ENCODE measurements at places on chromosomes 4 and X. TPM values are rescaled to one million over a fixed set of nuclear protein-coding genes. Genes with fewer than 3 reads are reported as not detected.

The CD38 gene
- not detected for total RNA-seq

- no peaks in the 10 kb centered on the region for H3K4me1 ChIP-seq
- DNase-seq: no peak
- no peaks in the 10 kb centered on the region for H3K27me3 ChIP-seq
- no peaks in the 10 kb centered on the region for H3K36me3 ChIP-seq
- no peak overlapping the region for H3K4me3 ChIP-seq
Measured at GRCh38 chrX:54427837-54428424, 12.3 kb upstream of the TSR2 start.

DNA sequence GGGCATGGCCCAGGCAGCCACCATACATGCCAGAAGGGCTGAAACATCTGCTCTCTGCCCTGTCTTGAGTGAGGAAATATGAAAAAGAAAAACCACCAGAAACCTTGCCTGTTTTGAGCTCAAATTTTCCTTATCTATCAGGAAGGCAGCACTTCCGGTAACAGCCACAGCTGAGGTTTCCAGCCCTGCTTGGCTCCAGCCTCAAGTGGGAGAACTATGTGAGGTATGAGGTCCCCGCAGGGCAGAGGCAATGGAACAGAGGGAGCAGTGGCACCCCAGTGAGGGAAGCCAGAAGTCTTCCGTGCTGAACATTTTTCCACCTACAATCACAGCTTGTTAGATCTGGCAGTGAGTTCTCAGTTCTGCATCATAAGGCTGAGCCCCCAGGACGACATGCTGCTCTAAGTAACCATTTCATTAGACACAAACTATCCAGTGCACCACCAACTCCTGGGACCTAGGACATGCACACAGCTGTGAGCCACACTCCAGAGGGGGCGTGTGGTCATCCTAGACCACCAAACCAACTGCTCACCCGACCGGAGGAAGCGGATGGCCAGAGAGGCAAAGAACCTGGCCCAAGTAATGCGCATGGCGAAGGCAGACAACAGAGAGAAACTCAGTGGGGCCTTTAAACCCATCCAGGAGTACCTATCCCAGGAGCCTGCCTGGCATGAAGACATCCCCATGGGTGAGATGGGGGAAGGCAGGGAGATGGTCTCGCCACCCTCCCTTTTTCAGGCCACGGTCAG is 22.6 kb downstream of the WDR1 start:
- peaks cover 28% of the 10 kb centered on the region for H3K36me3 ChIP-seq
- no peak overlapping the region for H3K4me3 ChIP-seq
- DNase-seq: no peak
- H3K4me1 ChIP-seq: peaks cover 29% of the 10 kb centered on the region
- no peak overlapping the region for H3K27ac ChIP-seq
- H3K27me3 ChIP-seq: no peaks in the 10 kb centered on the region

GRCh38 chrX:960821-961220 is 251.6 kb downstream of the CRLF2 start:
- no peak overlapping the region for H3K4me3 ChIP-seq
- H3K36me3 ChIP-seq: no peaks in the 10 kb centered on the region
- no peak overlapping the region for H3K27ac ChIP-seq
- DNase-seq: no peak
- no peaks in the 10 kb centered on the region for H3K4me1 ChIP-seq

GRCh38 chr4:62087706-62088105 is 887.6 kb downstream of the ADGRL3 start:
- no peaks in the 10 kb centered on the region for H3K4me1 ChIP-seq
- no peak for DNase-seq
- H3K36me3 ChIP-seq: no peaks in the 10 kb centered on the region
- no peak overlapping the region for H3K27ac ChIP-seq

The PAGE2 gene
- not detected for total RNA-seq

The LRRC66 gene
- total RNA-seq: 0.12 TPM

- no peaks in the 10 kb centered on the region for H3K4me1 ChIP-seq
- no peaks in the 10 kb centered on the region for H3K36me3 ChIP-seq
- no peaks in the 10 kb centered on the region for H3K27me3 ChIP-seq
- H3K4me3 ChIP-seq: no peak overlapping the region
- H3K27ac ChIP-seq: no peak overlapping the region
- no peak for DNase-seq
Measured at GRCh38 chrX:129980001-129980401, 2.4 kb upstream of the BCORL1 start.

- H3K4me3 ChIP-seq: no peak overlapping the region
Measured at GRCh38 chrX:20347481-20347880, 80.8 kb upstream of the RPS6KA3 start.

GRCh38 chr4:88457307-88458103 is 586 bp downstream of the HERC5 start:
- peaks cover 3% of the 10 kb centered on the region for H3K4me1 ChIP-seq
- H3K27ac ChIP-seq: peak overlapping the region; percentile 40
- H3K27me3 ChIP-seq: no peaks in the 10 kb centered on the region
- no peaks in the 10 kb centered on the region for H3K36me3 ChIP-seq
- H3K4me3 ChIP-seq: peak overlapping the region; percentile 64

The MSL3 gene
- total RNA-seq: 12.0 TPM

GRCh38 chr4:77007358-77008230 is 58.0 kb downstream of the SEPTIN11 start:
- H3K4me3 ChIP-seq: no peak overlapping the region
- no peak for DNase-seq
- no peak overlapping the region for H3K27ac ChIP-seq
- peaks cover 6% of the 10 kb centered on the region for H3K36me3 ChIP-seq
- H3K27me3 ChIP-seq: no peaks in the 10 kb centered on the region

GRCh38 chrX:143873343-143873742 is 10.5 kb upstream of the UBE2NL start:
- DNase-seq: no peak
- no peaks in the 10 kb centered on the region for H3K36me3 ChIP-seq
- H3K4me1 ChIP-seq: no peaks in the 10 kb centered on the region

The SMARCA1 gene
- 38.8 TPM for total RNA-seq

The STK32B gene
- not detected for total RNA-seq

The DCX gene
- total RNA-seq: not detected

DNA sequence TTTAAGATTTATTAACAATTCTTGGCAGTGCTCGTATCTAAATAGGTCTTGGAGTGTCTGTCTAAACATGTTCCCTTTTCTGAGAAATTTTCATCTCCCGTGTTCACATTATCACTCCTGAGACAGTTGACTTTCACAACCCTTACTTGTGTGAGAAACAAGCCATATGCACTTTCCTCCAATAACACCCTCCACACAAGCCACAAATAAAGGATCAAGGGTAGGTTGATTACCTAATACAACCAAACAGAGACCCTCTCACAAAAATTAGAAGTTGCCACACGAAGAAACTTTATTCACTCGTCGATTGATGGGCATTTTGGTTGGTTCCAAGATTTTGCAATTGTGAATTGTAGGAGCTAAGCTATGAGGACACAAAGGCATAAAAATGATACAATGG is 763.9 kb downstream of the TRAM1L1 start:
- DNase-seq: no peak
- no peaks in the 10 kb centered on the region for H3K4me1 ChIP-seq
- H3K36me3 ChIP-seq: no peaks in the 10 kb centered on the region
- H3K27ac ChIP-seq: no peak overlapping the region
- no peak overlapping the region for H3K4me3 ChIP-seq

The RTL9 gene
- total RNA-seq: 0.10 TPM

- no peak overlapping the region for H3K4me3 ChIP-seq
- DNase-seq: no peak
- no peaks in the 10 kb centered on the region for H3K36me3 ChIP-seq
- H3K27me3 ChIP-seq: no peaks in the 10 kb centered on the region
- H3K27ac ChIP-seq: no peak overlapping the region
Measured at GRCh38 chrX:136714626-136715599, 65.8 kb downstream of the ARHGEF6 start.

The NSD2 gene
- 145 TPM for total RNA-seq

GRCh38 chrX:72081605-72082320 is 50.0 kb downstream of the RTL5 start:
- no peaks in the 10 kb centered on the region for H3K27me3 ChIP-seq
- no peaks in the 10 kb centered on the region for H3K4me1 ChIP-seq
- DNase-seq: no peak
- no peaks in the 10 kb centered on the region for H3K36me3 ChIP-seq

DNA sequence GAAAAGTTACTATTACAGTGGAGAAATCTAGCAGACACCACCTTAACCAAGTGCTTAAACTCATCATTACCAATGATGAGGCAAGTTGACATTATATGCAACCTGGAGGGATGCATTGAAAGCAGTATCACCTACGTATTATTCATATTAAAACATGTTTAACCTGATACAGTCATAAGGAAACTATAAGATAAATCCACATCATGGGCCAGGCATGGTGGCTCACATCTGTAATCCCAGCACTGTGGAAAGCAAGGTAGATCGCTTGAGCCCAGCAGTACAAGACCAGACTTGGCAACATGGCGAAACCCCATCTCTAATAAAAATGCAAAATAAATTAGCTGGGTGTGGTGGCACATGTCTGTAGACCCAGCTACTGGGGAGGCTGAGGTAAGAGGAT is 22.3 kb upstream of the INTU start:
- no peak overlapping the region for H3K4me3 ChIP-seq
- H3K27me3 ChIP-seq: no peaks in the 10 kb centered on the region
- no peaks in the 10 kb centered on the region for H3K4me1 ChIP-seq
- H3K36me3 ChIP-seq: no peaks in the 10 kb centered on the region

- no peak overlapping the region for H3K27ac ChIP-seq
- H3K4me1 ChIP-seq: no peaks in the 10 kb centered on the region
- H3K4me3 ChIP-seq: no peak overlapping the region
- H3K36me3 ChIP-seq: no peaks in the 10 kb centered on the region
Measured at GRCh38 chr4:136009258-136009832, 1522.9 kb downstream of the PCDH18 start.

GRCh38 chr4:1547131-1547855 is 136.8 kb downstream of the FAM53A start:
- H3K27ac ChIP-seq: no peak overlapping the region
- DNase-seq: no peak
- no peaks in the 10 kb centered on the region for H3K36me3 ChIP-seq

DNA sequence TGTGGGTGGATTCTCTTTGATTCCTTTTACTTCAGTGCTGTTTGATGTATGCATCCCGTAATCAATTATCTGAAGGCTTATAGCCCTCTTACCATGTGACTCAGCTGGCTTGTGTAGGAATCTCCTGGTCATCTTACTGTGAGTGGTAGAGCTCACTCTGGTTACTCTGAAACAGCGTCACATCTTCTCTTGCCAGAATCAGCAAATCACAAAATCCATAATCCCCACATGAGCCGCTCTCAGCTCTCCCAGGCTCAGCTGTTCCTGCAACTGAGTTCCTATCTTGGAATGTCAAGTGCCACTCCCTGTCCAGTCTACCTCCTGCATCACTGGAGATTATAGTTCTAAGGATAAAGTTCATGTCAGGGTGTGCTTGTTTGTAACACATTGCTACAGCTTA is 278.0 kb downstream of the FBXO8 start:
- no peaks in the 10 kb centered on the region for H3K4me1 ChIP-seq
- no peak for DNase-seq
- no peaks in the 10 kb centered on the region for H3K36me3 ChIP-seq
- H3K4me3 ChIP-seq: no peak overlapping the region

DNA sequence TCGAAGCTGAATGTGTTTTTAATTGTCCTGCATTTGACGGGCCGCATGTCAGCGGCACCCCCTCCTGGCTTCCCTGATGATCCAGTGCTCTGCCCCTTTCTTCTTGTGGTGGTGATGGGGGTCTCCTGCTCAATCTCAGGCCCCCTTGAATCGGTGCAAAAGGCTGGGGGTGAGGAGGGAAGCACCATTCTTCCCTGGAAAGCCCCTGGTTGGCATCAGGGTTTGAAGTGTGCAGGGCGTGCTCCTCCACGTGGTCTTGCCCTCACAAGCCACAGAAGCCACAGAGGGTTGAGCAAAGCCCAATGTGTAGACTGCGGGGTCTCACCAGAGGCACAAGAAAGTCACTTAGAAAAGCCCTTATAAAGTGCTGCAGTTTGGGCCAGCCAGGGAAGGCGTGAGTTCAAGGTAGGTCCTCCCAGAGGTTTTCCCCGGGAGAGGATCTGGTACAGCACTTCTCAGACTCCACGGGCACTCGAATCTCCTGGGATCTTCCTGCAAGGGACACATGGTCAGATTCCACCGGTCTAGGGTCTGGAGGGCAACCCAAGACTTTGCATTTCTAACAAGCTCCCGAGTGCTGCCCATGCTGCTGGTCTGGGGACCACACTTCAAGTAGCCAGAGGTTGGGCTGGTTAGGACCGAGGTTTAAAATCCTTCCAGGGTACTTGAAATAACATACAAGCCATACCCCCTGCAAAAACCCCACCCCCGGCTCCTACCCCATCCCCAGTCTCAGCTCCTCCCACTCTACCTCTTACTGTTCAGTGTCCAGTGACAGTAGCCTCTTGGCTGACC is 35.1 kb downstream of the PSAPL1 start:
- H3K27me3 ChIP-seq: peaks cover 37% of the 10 kb centered on the region
- H3K27ac ChIP-seq: no peak overlapping the region
- no peak for DNase-seq
- peaks cover 16% of the 10 kb centered on the region for H3K4me1 ChIP-seq
- H3K4me3 ChIP-seq: no peak overlapping the region
- no peaks in the 10 kb centered on the region for H3K36me3 ChIP-seq

- H3K27me3 ChIP-seq: no peaks in the 10 kb centered on the region
- H3K4me1 ChIP-seq: no peaks in the 10 kb centered on the region
- no peak for DNase-seq
- H3K36me3 ChIP-seq: no peaks in the 10 kb centered on the region
- H3K4me3 ChIP-seq: no peak overlapping the region
- H3K27ac ChIP-seq: no peak overlapping the region
Measured at GRCh38 chrX:93932471-93933220, 258.6 kb downstream of the FAM133A start.

- no peaks in the 10 kb centered on the region for H3K36me3 ChIP-seq
- no peak for DNase-seq
- no peak overlapping the region for H3K4me3 ChIP-seq
- no peak overlapping the region for H3K27ac ChIP-seq
- peaks cover 28% of the 10 kb centered on the region for H3K27me3 ChIP-seq
- no peaks in the 10 kb centered on the region for H3K4me1 ChIP-seq
Measured at GRCh38 chr4:53714236-53715140, 123.2 kb upstream of the LNX1 start.

GRCh38 chr4:6562931-6563901 is 11.8 kb upstream of the MAN2B2 start:
- peaks cover 2% of the 10 kb centered on the region for H3K4me1 ChIP-seq
- no peak for DNase-seq
- no peaks in the 10 kb centered on the region for H3K36me3 ChIP-seq
- no peak overlapping the region for H3K4me3 ChIP-seq
- no peak overlapping the region for H3K27ac ChIP-seq

The SPARCL1 gene
- 0.96 TPM for total RNA-seq

The KIF4A gene
- total RNA-seq: 40.3 TPM

Measured in HCT116 (cell line).